ENCODE measurements at places on chromosomes 3 and 15.

GRCh38 chr3:10263646-10264363 is 15.5 kb downstream of the TATDN2 start:
- no peaks in the 10 kb centered on the region for H3K27me3 ChIP-seq
- no peaks in the 10 kb centered on the region for H3K4me1 ChIP-seq
- H3K4me3 ChIP-seq, result no peak overlapping the region
- peak; percentile 92 for DNase-seq

- DNase-seq, result peak; percentile 35
- no peak overlapping the region for H3K27ac ChIP-seq
- H3K27me3 ChIP-seq, result no peaks in the 10 kb centered on the region
- peaks cover 25% of the 10 kb centered on the region for H3K4me1 ChIP-seq
- no peak overlapping the region for H3K4me3 ChIP-seq
Observed at GRCh38 chr3:160851629-160852210, 95.7 kb downstream of the PPM1L start.

DNA sequence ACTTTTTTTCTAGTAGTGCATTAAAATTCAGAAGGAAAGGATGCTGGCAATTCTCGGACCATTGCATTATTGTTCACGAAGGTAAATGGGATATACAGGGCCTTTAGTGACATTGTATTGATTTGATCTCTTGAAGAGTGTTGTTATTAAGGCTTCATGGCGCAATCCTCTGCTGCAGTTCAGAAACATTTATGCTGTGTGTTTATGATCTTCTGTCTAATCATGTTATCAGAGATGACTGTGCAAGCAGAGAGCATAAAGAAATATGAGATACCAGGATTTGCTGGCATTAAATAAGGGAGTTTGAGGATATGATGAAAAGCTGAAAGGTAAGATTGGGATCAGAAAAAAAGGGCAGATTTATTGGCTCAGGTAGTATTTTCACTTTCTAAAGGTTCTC is 180.6 kb downstream of the EPHA6 start:
- no peaks in the 10 kb centered on the region for H3K36me3 ChIP-seq
- no peak overlapping the region for H3K4me3 ChIP-seq
- DNase-seq, result no peak
- no peaks in the 10 kb centered on the region for H3K27me3 ChIP-seq
- no peak overlapping the region for H3K27ac ChIP-seq
- no peaks in the 10 kb centered on the region for H3K4me1 ChIP-seq

GRCh38 chr15:42593143-42593542 is 17.7 kb downstream of the STARD9 start:
- H3K36me3 ChIP-seq, result no peaks in the 10 kb centered on the region
- H3K4me1 ChIP-seq, result no peaks in the 10 kb centered on the region
- H3K4me3 ChIP-seq, result no peak overlapping the region
- H3K27ac ChIP-seq, result no peak overlapping the region
- no peak for DNase-seq

DNA sequence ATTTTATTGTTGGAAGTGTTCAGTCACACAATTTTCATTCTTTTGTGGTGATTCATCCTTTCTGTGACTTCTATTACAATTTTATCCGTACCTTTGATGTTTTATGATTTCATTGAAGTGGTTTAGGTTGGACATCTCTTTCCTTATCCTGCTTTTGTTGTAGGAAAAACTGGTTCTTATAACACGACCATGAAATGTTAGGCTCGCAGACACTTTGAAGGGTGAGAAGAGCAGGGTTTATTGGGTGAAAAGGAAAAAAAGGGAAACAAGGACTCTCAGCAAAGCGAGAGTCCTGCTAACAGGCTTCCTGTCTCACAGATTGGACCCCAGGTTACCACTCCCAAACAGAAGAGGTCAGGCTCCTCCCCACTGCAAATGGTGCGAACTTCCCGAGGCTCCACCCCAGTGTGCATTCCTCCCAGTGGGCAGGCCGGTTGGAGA is 257.4 kb downstream of the STXBP5L start:
- peak; percentile 46 for DNase-seq
- no peak overlapping the region for H3K27ac ChIP-seq
- H3K27me3 ChIP-seq, result no peaks in the 10 kb centered on the region
- no peak overlapping the region for H3K4me3 ChIP-seq
- no peaks in the 10 kb centered on the region for H3K36me3 ChIP-seq
- H3K4me1 ChIP-seq, result no peaks in the 10 kb centered on the region

DNA sequence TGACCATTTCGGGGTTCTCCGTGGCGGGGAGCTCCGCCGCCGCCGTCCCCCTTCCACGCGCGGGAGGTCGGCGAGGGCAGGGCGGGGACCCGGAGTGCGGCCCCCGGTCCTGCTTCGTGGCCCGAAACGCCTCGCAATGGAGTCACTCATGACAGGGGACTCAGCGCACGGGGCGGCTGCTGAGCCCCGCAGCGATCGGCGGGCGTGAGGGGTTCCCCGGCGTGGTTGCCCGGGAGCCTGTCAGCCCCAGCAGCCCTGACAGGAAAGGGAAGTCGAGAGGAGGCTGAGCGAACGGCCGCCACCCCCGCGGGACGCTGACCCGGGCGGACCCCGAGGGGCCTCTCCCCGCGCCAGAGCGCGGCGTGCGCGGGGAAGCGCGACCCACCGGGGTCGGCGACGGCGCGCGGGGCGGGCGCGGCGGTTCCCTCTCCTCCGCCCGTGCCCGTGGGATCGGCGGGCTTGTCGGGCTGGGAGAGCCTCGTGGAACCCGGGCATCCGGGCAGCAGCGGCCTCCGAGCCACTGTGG is 564 bp upstream of the PIGZ start:
- H3K4me1 ChIP-seq, result no peaks in the 10 kb centered on the region
- peaks cover 78% of the 10 kb centered on the region for H3K27me3 ChIP-seq
- peak overlapping the region; percentile 64 for H3K4me3 ChIP-seq
- peak; percentile 43 for DNase-seq
- H3K27ac ChIP-seq, result no peak overlapping the region

- no peak overlapping the region for H3K4me3 ChIP-seq
- peaks cover 24% of the 10 kb centered on the region for H3K27me3 ChIP-seq
- no peak for DNase-seq
- H3K27ac ChIP-seq, result no peak overlapping the region
Observed at GRCh38 chr15:89781055-89781454, 4.9 kb downstream of the MESP2 start.

DNA sequence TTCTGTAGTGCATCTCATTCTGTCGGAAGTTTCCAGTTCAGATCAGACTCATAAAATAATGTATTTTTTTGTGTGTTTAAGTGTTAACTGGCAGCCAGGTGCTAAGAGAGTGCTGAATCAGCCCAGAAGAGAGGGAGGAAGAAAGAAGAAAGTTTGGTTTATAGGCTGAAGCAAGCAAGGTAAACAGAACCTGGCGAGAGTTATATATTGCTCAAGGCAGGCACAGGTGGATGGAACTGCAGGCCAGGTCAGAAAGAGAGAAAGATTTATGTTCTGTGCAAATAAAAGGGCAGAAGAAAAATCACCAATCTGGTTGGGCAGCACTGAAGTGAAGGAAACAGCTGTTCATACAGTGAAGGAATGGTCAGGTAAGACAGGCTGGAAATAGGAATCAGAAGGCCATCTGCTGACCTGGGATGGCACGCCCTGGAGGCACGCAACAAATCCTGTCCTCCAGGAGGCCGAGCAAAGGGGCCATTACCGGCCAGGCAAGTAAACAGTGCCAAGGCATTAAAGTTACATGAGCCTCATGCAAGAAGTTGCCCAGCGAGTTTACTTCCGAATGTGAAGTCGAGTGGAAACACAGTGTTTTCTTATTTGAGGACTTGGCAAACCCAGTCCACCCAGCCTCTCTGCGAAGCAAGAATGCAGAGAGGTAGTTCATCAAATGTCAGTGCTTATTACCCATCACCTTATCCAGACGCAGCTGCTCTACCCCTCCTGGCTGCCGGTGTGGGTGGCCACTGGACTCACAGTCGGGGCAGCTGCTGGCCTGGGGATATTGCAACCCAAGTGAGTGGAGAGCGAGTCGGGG is 309.8 kb downstream of the VPS13C start:
- no peak for DNase-seq
- H3K27me3 ChIP-seq, result no peaks in the 10 kb centered on the region
- no peak overlapping the region for H3K4me3 ChIP-seq

- peak; percentile 54 for DNase-seq
- peaks cover 41% of the 10 kb centered on the region for H3K4me1 ChIP-seq
- H3K36me3 ChIP-seq, result no peaks in the 10 kb centered on the region
Observed at GRCh38 chr3:16512435-16513140, 911 bp downstream of the RFTN1 start.

- no peaks in the 10 kb centered on the region for H3K27me3 ChIP-seq
- no peak overlapping the region for H3K4me3 ChIP-seq
- no peak for DNase-seq
Observed at GRCh38 chr3:72563690-72564370, 284.4 kb downstream of the SHQ1 start.

DNA sequence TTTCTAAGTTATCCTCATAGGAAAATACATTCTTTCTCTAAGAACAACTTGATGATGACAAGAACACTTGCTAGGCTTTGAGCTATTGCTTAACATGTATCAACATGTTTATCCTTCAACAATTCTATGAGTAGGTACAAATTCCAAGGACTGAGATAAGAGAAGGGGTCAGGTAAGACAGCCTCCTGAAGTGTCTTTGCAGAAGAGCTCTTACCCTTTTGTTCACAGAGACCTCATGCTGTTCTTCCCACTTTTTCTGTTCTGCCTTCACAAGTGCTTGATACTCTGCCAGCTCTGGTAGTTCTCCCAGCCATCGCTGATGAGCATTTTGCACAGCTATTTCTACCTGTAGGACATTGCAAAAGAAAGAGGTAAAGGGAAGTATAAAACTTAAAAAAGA is 50.9 kb downstream of the CEP152 start:
- no peaks in the 10 kb centered on the region for H3K4me1 ChIP-seq
- H3K27me3 ChIP-seq, result no peaks in the 10 kb centered on the region
- peak; percentile 37 for DNase-seq
- 0 out of 2 replicates have a peak, but pooled peaks cover 5% of the 10 kb centered on the region for H3K36me3 ChIP-seq
- no peak overlapping the region for H3K4me3 ChIP-seq

- no peaks in the 10 kb centered on the region for H3K27me3 ChIP-seq
- no peaks in the 10 kb centered on the region for H3K4me1 ChIP-seq
- H3K36me3 ChIP-seq, result no peaks in the 10 kb centered on the region
- no peak overlapping the region for H3K4me3 ChIP-seq
- no peak for DNase-seq
Observed at GRCh38 chr3:151011427-151011826, 38.9 kb upstream of the CLRN1 start.

DNA sequence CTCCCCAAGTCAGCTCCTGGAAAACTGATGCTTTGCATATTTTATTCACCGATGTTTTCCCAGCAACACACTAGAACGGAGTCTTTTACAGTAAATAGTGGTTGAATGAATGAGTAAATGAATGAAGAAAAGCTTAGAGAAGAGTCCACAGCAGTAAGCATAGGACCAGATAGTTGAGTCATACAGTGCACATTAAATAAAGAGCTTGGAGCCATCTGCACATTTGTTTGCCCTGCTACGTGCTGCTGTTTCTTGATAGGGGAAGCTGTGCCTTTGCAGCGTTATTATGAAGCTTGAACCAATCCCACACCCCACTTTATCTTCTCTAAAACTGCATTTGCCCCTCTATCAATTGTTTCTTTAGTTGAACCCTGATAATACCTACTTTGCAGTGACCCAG is 1.2 kb downstream of the FAM98B start:
- peak overlapping the region; percentile 99 for H3K27ac ChIP-seq
- no peaks in the 10 kb centered on the region for H3K27me3 ChIP-seq
- no peaks in the 10 kb centered on the region for H3K36me3 ChIP-seq
- no peak for DNase-seq

DNA sequence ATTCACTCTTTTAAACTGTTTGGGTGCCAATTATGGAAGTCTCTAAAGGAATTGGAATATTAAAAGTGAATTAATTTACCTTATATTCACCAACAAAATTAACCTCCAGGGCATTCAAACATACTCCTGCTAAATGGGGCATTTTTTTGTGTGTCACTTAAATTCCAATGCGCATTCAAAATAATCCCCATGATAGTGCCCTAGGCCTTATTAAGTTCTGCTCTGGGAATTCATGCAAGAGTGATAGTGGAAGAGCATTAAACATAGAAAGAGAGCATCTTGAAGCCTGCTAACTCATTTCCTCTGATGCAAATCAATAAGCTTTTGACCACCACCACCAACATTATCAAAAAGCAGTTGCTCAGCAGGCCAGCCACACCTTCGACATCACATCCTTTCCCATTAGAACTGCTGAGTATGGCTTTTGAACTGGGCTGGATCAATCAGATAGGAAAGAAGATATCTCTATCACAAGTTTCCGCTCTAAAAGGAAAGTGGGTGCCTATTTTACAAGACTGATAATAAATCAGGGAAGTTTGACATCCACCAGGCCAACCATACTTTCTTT is 156.7 kb downstream of the TMCO5A start:
- no peaks in the 10 kb centered on the region for H3K27me3 ChIP-seq
- H3K4me1 ChIP-seq, result no peaks in the 10 kb centered on the region
- no peak overlapping the region for H3K4me3 ChIP-seq
- H3K36me3 ChIP-seq, result no peaks in the 10 kb centered on the region

DNA sequence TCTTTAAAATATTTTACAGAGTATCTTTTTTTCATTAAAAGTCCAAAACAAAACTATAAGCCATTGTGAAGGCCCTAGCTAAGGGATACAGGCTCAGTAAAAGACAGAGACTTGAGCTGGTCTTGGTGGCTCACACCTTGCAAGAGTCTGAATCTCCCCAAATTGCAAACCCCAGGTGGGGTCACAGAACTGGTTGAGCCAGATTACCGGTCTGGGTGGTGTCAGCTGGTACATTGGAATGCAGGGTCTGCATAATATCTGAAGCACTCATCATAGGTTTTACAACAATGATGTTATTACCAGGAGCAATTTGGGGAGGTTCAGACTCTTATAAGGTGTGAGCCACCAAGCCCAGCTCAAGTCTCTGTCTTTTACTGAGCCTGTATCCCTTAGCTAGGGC is 201.2 kb upstream of the ARPP21 start:
- no peak overlapping the region for H3K27ac ChIP-seq
- H3K4me3 ChIP-seq, result no peak overlapping the region
- H3K27me3 ChIP-seq, result no peaks in the 10 kb centered on the region

GRCh38 chr3:10757821-10758130 is 58.3 kb upstream of the SLC6A11 start:
- no peak overlapping the region for H3K4me3 ChIP-seq
- H3K4me1 ChIP-seq, result no peaks in the 10 kb centered on the region
- no peaks in the 10 kb centered on the region for H3K36me3 ChIP-seq

DNA sequence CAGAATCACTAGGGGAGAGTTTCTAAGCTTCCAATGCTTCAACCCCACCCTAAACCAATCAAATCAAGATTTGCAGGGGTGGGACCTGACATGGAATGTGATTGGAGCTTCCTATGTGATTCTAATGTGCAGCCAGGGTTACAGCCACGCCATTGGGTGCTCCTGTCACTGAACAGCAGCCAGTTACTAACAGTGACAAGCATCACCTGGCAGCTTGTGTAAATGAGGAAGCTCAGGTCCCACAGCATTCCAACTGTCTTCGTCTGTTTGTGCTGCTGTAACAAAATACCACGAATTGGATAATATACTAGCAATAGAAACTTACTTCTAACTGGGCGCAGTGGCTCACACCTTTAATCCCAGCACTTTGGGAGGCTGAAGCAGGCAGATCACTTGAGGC is 294.9 kb downstream of the SHQ1 start:
- no peaks in the 10 kb centered on the region for H3K27me3 ChIP-seq

GRCh38 chr3:70558956-70559355 is 246.5 kb upstream of the MDFIC2 start:
- DNase-seq, result no peak
- H3K27ac ChIP-seq, result no peak overlapping the region
- H3K27me3 ChIP-seq, result no peaks in the 10 kb centered on the region
- H3K36me3 ChIP-seq, result no peaks in the 10 kb centered on the region
- H3K4me1 ChIP-seq, result peaks cover 3% of the 10 kb centered on the region

Measured in GM23338 (cell line).